ENCODE measurements at places on chromosomes 4 and X.

DNA sequence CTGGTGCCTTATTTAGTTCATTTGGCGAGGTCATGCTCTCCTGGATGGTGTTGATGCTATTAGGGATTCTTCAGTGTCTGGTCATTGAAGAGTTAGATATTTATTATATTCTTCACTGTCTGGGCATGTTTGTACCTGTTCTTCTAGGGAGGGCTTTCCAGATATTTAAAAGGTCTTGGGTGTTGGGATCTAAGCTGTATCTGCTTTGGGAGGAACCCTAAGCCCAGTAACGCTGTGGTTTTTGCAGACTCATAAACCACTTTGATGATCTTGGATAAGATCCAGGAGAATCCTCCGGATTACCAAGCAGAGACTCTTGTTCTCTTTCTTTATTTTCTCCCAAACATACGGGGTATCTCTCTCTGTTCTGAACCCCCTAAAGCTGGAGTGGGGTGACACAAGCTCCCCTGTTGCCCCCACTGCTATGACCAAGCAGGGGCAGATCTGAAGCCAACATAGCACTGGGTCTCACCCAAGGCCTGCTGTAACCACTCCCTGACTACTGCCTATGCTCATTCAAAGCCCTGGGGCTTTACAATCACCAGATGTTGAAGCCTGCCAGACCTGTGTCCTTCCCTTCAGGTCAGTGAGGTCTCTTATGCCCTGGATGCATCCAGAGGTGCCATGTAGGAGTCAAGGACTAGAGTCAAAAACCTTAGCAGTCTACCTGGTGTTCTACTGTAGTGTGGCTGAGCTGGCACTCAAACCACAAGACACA is 187.6 kb downstream of the GUCY2F start:
- DNase-seq = no peak

DNA sequence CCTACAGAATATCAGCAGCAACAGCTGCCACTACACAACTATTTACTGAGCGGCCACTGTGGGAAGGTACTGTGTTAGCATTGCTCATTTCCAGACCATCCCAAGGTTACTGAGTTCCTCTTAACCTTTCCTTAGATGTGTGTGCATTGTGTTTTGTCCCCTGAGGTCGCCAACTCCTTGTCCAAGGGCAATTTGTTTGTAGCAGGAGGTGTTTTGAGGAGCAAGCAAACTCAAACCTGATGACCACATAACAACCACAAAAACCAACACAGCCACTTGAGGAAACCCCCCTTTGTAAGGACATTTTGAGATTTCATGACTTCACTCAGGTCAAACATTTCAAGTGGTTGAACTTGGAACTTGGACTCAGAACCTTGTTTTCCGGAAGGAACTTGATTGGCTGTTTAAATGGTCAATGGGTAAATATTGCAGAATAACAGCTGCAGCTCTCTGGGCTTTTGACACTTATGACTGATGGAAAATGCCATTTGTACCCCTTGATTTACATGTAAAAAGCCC is 122.3 kb downstream of the MID1IP1 start:
- DNase-seq = no peak

- no peak for DNase-seq
These were observed 174.8 kb upstream of the NPY2R start for GRCh38 chr4:155033604-155034003.

- DNase-seq = no peak
These were observed at the start of gene EDNRA for GRCh38 chr4:147480891-147481576. Gene EDNRA (plus strand): TSS chr4:147481097. CDS start chr4:147485682, 4,585 bp downstream.

DNA sequence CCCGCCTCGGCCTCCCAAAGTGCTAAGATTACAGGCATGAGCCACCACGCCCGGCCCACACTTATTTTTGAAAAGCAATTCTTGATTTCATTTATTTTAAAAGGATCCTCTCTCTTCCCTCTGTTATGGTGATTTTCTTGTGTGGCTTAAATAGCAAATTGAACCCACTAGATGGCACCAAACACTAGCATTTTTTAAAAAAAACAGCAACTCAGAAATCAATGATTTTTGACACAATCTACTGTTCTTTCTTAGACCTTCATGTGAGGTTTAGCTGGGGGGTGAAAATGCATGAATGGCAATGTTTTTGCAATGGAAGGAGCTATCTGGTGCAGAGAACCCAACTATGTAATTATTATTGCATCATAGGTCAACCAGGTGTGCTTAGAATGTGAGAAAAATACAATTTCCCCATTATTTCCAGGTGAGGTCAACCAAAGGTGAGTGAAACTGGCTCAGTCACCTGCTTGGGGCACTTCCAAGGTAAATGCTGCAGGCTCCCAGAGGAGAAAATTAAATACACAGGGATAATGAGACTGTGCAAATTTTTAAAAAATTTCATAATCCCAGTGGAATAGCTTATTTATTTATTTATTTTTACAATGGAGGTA is 226.7 kb upstream of the PRKX start:
- peak; percentile 4 for DNase-seq

GRCh38 chrX:53445977-53446376 is 11.8 kb upstream of the HSD17B10 start:
- peak; percentile 43 for DNase-seq

GRCh38 chrX:150572206-150572605 is 3.8 kb downstream of the MTM1 start:
- DNase-seq = no peak

DNA sequence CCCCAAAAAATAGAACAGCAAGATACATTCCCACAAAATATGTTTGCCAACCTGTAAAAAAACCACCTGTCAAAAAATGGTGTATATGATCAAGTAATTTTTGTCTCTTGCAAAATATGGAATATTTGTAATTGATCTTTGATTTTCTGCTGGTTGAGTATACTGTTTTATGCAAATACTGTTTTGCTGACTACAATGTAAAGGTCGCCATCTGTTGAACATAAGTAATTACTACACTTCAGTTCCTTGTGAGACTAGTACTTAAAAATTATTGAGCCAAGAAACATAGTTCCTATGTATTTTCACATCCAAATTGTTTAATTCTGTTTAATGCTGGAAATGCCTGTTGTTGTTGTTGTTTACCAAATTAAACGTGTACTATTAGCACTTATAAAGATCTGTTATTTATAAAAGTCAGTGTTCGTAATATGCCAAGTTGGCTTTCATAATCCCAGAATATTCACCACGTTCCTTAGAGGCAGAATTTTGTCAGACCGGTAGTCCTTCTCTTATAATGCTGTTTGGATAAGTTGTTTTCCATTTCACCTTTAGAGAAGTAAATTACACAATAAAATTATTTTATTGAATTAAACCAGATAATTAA is 144.2 kb downstream of the PDLIM5 start:
- peak; percentile 31 for DNase-seq

DNA sequence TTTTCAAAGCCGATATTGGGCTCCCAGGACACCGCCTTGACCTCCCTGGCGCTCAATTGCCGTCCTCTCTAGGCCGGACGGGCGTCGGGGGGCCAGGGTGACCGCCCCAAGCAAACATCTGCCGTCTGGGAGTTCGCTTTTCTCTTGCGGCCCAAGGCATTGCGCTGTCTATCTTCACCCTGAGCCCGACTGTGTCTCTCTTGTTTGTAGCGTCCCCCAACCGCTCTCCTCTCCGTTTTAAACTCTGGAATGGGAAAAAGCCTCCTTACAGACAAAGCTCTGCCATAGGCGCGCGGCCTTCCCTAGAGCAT is 551 bp upstream of the ARX start:
- no peak for DNase-seq

- no peak for DNase-seq
These were observed 647.4 kb upstream of the GALNT7 start for GRCh38 chr4:172521248-172521647.

GRCh38 chrX:11346121-11346682 is 53.0 kb downstream of the AMELX start:
- no peak for DNase-seq

DNA sequence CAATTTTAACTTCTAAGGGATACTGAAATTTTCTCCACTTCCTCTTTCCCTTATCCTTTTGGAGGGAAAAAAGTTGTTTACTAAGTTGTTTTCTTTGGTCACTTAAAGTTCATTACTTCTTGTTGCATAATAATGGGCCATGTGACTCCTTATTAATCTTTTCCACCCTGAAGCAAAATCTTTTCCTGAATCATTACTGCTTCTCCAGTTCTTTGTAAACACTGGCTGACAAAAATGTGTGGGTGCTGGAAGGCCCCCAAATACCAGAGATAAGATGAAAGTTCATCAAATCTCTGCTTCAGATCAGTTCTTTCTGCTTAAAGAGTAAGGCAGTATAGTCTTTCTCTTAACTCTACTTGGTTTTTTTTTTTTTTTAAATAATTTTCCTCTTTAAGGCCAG is 108.9 kb upstream of the NHS start:
- DNase-seq = no peak

- no peak for DNase-seq
These were observed 86.8 kb upstream of the NPFFR2 start for GRCh38 chr4:71944956-71945355.

DNA sequence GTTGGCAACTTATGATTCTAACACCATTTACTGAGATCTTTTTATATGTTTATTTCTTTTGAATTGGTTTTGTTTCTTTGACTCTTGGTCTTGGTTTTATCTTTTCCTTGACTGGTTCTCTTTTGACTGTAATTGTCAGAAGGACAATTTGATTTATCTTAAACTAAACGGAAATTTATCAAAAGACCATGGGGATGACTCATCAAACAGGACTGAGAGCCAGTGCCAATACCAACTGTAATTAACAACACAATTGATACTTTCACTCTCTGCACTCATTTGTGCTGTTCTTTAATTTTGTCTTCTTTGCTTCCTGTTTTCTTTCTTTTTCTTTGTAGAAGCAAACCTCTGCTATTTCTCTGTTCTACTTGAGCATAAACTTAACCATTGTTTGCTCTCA is 776.8 kb downstream of the CCSER1 start:
- peak; percentile 7 for DNase-seq

DNA sequence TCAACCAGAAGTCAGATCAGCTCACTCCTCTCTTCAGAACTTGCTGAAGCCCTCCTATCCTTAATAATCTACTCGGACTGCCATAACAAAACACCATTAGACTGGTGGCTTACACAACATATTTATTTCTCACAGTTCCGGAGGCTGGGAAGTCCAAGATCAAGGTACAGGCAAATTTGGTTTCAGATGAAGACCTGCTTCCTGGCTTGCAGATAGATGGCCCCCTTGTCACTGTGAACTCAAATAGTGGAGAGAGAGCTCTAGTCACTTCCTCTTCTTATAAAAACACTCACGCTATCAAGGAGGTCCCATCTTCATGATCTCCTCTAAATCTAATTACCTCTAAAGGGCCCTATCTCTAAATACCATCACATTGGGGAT is 125.1 kb downstream of the CAMK2D start:
- no peak for DNase-seq

DNA sequence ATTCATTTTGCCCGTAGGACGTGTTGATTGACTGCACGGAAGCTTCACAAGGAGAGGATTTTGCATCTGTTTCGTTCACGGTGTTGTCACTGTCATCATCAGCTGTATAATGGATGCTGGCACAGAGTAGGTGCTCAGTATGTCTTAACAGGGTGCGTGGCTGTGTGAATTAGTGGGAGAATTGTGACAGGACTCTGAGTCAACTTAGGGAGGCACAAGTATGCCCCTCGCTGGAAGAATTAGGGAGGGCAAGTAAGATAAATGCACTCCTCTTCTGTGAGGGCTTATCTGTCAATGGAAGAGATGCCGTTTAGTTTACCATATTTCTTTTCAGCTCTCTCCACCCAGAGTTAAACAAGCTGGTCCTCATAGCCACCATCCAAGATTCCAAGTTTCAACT is 107.2 kb downstream of the TRIML1 start:
- DNase-seq = no peak

GRCh38 chr4:123522081-123522480 is 125.5 kb downstream of the SPRY1 start:
- DNase-seq = no peak
